ENCODE measurements at places on chromosomes 16 and 17. TPM values are rescaled to one million over a fixed set of nuclear protein-coding genes. Genes with fewer than 3 reads are reported as not detected.

GRCh38 chr16:88527186-88527936 is 42.8 kb upstream of the ZC3H18 start:
- DNase-seq = peak; percentile 59

The ZDHHC1 gene
- total RNA-seq = 0.79 TPM

- no peak for DNase-seq
These were observed 1.6 kb upstream of the TNP2 start for GRCh38 chr16:11270602-11271162.

GRCh38 chr17:47987240-47987835 is 16.4 kb downstream of the CDK5RAP3 start:
- no peak for DNase-seq

The CSF3 gene
- not detected for total RNA-seq

GRCh38 chr16:87163637-87164036 is 153.6 kb downstream of the C16orf95 start:
- DNase-seq = no peak

Measured in activated T-cell treated with anti-CD3 and anti-CD28 coated beads, Interleukin-2, amount 50 U/mL, for 4 hours (primary cell).